ENCODE measurements at places on chromosomes 11 and 22. TPM values are rescaled to one million over a fixed set of nuclear protein-coding genes. Genes with fewer than 3 reads are reported as not detected.

The CAPN5 gene
- 7.4 TPM for total RNA-seq

The FXYD2 gene
- total RNA-seq = 1.7 TPM

The GAL3ST1 gene
- 10.1 TPM for total RNA-seq

The OR6A2 gene
- 0.50 TPM for total RNA-seq

The OR8A1 gene
- not detected for total RNA-seq

The CRYBA4 gene
- 1.6 TPM for total RNA-seq

The CCDC87 gene
- 1.2 TPM for total RNA-seq

The RCOR2 gene
- 70.6 TPM for total RNA-seq

The UBQLN3 gene
- total RNA-seq = 0.37 TPM

The C11orf52 gene
- not detected for total RNA-seq

The MIAT gene
- 277 TPM for total RNA-seq

The OR52A1 gene
- not detected for total RNA-seq

The PARVG gene
- total RNA-seq = not detected

The ZBTB16 gene
- 29.7 TPM for total RNA-seq
